ENCODE measurements at places on chromosomes 4 and X. TPM values are rescaled to one million over a fixed set of nuclear protein-coding genes. Genes with fewer than 3 reads are reported as not detected.
A peak's percentile ranks its signal among the peaks of the same experiment; 100 is the strongest.

DNA sequence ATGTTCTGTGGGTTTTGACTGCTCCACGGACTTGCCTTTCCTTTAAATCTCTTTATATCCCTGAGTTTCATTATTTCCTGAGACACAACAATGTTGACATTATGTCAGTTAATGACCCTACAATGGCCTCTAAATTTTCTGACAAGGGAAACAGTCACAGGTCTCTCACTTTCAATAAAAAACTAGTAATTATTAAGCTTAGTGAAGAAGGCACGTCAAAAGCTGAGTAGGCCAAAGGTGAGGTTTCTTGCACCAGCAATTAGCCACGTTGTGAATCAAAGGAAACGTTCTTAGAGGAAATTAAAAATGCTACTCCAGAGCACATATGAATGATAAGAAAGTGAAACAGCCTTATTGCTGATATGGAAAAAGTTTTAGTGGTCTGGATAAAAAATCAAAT lies 930.2 kb upstream of the GRID2 start:
- DNase-seq, result no peak

GRCh38 chr4:56450342-56450741 lies 14.3 kb downstream of the PAICS start:
- DNase-seq, result no peak

- peak; percentile 57 for DNase-seq
Measured at GRCh38 chrX:103608306-103608963, 672 bp downstream of the TCEAL3 start.

- no peak for DNase-seq
Measured at GRCh38 chrX:2682565-2683177, 8.4 kb upstream of the CD99 start.

GRCh38 chrX:46602468-46603102 lies 29.0 kb downstream of the CHST7 start:
- DNase-seq, result no peak

DNA sequence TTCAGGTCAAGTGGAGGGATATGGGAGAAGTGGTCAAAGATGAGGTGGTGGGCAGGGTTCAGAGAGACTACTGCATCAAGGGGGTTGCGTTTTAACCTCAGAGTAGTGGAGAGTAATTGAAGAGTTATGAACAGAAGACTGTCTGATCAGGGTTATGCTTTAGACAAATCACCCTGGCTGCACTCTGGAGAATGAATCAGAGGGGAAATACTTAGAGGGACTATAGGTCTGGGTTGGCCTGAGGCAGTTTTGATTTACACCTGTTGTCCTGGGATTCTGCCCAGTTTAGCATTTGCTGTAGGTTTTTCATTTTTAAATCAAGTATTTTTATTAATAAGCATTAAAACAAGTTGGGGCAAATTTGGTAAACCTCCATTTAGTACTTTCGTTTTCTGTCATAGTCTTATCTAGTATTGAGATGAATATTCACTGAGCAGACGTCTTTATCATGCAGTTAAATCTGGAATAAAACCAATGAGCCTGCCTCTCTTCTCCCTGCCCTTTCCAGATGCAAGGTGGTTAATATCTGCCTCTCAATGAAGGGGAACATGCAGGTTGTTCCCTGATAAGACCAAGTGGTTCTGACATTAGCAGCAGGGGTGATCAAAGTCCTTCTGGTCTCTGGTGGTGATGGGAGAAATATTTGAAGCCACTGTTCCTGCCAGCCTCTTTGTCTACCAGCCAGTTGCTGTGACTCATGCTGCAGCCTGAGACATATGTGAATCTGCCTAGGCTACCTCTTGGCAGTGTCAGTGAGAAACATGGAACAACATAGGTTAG lies 116.0 kb upstream of the RPS6KA3 start:
- DNase-seq, result no peak

GRCh38 chrX:152480269-152481212 lies 29.4 kb upstream of the GABRA3 start:
- no peak for DNase-seq

DNA sequence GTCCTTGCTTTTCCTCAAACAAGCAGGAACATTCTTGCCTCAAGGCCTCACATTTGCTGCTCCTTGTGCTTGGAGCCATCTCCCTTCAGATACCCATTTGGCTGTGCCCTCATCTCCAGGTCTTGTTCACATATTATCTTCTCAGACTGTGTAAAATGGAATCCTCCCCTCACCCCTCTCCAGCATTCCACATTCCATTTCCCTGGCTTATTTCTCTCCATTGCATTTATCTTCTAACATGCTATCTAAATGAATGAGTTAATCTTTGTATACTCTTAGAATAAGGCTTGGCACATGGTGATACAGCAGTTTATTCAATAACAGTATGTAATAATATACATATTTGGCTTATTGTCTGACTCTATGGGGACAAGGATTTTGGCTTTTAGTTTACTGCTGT lies 8.8 kb upstream of the GALNT7 start:
- no peak for DNase-seq

GRCh38 chr4:48047896-48048295 lies 31.3 kb downstream of the NIPAL1 start:
- no peak for DNase-seq

Gene PRRG3
- 3.4 TPM for total RNA-seq

Gene PRDM8
- total RNA-seq, result 1.2 TPM

GRCh38 chrX:141278306-141278705 lies 36.0 kb upstream of the SPANXC start:
- DNase-seq, result no peak

Gene OTUD6A
- not detected for total RNA-seq

Gene RGN
- total RNA-seq, result 14.1 TPM

- no peak for DNase-seq
Measured at GRCh38 chrX:102338162-102338561, 91.2 kb downstream of the NXF2 start.

DNA sequence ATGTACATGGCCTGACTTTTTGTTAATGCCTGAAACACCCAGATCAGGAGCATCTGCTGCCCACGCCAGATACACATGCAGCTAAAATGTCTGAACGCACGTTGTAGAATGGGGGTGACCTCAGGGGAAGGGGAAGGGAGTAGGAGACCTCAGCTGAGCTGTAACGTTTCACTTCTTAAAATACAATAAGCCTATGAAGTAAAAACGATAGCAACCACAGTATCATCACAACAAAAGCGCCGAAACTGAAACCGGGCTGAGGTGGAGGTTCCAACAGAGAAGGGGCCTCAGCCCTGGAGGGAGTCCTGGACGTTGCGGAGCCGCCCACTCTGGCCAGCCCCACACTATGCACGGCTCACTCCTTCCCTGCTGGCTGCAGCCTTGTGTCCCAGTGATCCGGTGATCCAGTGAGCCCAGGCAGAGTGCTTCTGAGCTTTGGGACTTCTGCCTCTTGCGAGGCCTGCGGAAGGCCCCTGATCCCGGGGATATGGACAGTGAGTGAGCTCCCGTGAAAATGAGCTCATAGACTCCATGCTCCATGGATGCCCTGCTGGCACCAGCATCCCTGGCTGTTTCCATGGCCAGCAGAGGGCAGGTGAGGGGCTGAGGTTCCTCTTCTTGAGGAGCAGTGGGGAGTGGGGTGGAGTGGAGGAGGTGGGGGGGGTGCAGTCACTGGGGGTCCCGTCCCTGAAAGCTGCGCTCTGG lies 52.0 kb downstream of the HMX1 start:
- DNase-seq, result no peak

DNA sequence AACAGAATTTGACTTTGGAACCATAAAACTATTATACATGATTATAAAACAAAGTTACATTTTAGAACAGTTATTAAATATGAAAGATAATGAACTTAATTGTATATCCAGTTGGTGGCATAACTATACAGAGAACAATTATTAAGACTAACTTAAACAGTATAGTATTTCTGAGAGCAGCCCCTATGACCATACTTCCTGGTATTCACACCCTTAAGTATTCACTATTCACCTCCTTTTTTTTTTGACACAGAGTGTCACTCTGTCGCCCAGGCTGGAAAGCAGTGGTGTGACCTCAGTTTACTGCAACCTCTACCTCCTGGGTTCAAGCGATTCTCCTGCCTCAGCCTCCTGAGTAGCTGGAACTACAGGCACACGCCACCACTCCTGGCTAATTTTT lies 74.5 kb downstream of the FRYL start:
- no peak for DNase-seq

Gene GABRA4
- total RNA-seq, result 3.8 TPM

Gene CWH43
- not detected for total RNA-seq
